RWPE1 (cell line): ENCODE measurements at places on chromosomes 7 and 10.

DNA sequence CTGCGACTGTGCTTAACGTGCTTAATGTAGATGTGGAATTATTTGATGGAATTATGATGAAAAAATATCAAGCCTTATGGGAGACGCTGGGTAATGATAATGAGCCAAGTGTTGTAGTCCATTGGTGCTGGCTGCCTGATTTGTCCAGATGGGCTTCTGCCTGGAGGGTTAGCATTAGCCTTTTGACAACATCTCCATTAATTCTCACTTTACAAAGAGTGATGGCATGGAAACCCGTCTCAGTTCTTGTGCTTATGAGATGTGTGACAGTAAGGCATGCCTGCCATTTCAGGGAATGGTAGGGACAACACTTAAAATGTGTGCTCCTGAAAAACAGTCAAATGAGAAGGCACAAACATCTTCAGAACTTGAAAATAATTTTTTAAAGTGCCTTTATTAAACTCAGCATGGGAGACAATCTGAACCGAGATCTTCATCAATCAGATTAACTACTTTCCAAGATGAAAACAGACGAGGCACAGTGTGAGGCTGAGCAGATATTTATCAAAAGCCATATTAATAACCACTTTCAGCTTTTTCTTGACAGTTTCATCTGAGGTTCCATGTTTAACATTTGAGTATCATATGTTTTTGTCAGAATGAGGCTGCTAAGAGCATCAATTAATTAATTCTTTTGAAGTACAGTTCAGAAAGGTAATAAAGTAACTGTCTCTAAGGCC, 473.1 kb downstream of the NXPH1 start:
- DNase-seq: no peak

DNA sequence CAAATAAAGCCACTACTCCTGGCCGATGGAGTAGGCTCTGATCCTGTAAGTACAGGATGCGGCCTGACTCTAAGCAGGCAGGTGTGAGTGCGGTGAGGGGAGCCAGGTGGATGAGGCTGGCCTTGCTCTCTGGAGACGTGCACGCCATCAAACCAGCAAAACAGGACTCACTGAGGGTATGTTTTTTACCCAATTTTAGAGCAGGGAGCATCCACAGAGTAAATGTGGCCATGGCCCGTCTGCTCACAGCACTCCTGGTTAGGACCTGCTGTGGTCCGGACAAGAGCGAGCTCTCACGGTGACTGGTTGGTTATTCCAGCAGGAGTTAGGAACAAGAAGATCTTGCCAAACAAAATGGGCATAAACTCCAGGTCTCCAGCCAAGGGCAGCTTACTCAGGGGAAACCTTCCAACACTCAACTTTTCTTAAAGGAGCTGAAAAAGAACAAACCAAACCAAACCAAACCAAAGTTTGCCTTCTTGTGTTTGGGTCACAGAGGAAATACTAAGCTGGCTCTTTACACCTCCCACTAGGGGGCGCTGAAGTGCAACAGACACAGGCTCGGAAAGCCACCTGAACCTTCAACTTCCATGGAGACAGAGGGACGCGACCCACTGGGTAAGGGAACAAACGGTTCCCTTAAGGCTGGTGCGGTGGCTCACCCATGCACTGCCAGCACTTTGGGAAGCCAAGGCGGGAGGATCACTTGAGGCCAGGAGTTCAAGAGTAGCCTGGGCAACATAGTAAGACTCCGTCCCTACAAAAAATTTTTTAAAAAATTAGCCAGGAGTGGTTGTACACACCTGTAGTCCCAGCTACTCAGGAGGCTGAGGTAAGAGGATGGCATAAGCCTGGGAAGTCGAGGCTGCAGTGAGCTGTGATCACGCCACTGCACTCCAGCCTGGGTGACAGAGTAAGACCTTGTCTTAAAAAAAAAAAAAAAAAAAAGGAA, 122.4 kb downstream of the CLEC2L start:
- peak; percentile 44 for DNase-seq

DNA sequence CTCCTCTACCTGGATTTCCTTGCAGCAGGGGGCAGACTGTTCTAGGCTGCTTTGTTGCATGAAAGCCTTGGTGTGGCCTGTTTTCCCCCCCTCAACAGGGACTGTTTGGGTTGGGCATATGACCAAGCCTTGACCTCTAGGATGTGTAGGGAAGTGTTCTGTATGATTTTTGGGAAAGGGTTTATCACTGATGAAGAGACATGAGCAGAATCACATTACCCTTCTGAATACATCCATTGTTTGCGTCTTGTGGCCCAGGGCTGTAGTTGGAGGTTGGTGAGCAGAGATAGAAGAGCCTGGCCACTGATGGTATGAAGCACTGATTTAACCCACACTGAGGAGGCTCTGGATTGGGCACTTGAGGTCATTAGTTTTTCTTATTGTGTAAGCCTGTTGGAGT, 26.6 kb downstream of the ZNF12 start:
- DNase-seq: no peak

DNA sequence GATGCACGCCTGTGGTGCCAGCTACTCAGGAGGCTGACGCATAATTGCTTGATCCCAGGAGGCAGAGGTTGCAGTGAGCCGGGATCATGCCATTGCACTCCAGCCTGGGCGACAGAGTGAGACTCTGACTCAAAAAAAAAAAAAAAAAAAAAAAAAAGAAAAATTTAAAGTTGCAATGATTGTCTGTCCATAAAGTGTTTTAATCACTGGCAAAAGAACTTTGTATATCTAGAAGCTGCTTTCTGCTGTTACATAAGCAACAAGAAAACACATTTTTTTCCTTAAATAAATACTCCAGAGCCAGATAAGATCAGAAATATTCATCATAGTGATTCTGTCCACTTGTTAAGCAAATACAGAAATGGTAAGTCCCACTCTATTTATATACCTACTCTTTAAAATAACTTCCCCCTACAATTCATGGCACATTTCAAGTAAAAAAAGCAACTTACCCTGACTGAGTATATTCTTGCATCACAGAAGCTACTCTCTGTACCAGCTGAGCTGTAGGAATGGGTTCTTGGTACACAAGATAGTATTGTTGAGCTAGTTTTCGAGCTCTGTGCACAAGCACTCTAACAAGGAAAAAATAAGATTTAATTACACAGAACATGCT, 7.6 kb downstream of the PSMA2 start:
- DNase-seq: no peak

GRCh38 chr7:18639711-18640110, 144.2 kb downstream of the HDAC9 start:
- no peak for DNase-seq

- no peak for DNase-seq
Observed at GRCh38 chr10:121618906-121619305, 20.7 kb upstream of the FGFR2 start.

DNA sequence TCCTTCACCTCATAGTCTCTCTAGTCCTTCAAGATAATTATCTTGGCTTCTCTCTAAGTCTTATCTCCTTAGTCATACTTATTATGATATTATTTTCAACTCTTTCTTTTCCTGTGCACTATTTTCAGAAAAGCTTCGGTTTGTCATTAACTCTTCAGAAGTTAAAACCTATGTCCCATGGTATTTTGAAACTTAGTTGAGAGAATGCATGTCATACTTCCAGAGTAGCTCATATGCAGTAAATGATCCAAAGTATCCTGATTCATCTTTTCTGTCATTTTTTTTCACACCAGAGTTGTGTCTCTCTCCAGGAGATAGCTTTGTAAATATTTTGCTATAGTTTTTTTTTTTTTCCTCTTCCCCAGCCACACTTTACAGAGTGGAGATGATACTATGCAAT, 1008.6 kb downstream of the NRG3 start:
- no peak for DNase-seq

DNA sequence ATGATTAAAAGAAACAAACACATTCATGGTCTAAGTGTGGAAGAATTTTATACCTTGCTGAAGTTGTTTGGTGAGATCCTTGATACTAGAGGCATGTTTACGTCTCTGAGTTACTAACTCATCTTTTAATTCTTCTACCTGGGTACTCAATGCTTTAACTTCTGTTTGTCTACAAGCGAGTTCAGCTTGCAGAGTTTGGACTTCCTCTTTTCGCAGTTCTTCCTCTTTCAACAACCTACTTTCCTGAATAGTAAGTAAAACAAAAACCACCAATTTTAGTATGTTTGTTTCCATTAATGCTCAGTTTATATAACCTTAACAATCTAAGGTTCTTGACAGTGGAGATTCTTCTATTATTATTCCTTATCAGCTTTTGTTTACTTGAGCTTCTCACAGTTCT, 42.9 kb downstream of the CCDC186 start:
- DNase-seq: no peak

GRCh38 chr7:81013083-81013817, 94.4 kb upstream of the SEMA3C start:
- DNase-seq: peak; percentile 80

DNA sequence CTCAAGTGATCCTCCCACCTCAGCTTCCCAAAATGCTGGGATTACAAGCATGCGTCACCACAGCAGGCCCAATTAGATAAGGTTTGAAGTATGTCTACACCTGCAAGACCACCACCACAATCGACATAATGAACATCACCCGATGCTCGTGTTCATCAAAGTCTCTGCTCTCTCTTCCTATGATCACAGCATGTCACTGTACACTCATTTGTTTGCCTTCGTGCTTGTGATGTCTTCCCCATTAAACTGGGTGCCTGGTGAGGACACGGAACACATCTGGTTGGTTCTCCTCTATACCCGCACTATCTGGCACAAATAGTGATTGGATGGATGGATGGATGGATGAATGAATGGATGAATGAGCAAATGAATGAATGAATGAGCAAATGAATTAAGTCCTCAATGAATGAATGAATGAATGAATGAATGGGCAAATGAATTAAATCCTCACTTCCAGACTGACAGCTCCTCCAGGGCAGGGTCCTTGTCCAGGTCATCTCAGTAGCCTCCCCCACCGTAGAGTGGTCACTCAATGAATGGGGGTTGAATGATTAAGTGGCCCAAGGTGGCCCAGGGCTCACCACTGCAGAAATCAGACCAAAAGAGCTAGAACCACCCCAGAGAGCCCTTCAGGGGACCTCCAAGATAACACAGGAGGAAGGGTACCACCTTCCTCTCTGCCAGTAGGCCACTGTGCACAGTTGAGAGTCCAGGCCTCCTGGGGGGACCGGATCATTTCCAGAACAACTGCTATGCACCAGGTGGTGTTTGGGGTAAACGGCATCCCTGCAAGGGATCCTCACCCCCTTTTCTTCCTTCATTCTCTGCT, 101.9 kb upstream of the TNRC18 start:
- no peak for DNase-seq

DNA sequence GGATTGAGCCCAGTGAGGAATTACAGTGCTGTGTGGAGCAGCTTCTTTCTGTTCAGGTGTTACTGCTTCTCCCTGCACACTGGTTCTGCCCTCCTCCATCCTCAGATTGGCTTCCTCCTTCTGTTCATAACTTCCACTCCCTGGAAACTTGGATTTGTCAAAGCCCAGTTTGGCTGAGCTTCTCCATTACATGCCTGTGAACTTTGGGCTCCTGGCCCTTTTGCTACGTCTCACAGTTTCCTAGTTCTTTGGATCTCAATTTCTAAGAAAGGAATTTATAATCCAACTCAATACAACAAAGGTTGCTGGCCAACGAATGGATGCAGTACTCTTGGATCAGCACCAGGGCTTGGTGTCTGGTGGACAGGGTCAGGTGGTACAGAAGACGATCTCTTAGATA, 318.1 kb downstream of the RPS24 start:
- no peak for DNase-seq

DNA sequence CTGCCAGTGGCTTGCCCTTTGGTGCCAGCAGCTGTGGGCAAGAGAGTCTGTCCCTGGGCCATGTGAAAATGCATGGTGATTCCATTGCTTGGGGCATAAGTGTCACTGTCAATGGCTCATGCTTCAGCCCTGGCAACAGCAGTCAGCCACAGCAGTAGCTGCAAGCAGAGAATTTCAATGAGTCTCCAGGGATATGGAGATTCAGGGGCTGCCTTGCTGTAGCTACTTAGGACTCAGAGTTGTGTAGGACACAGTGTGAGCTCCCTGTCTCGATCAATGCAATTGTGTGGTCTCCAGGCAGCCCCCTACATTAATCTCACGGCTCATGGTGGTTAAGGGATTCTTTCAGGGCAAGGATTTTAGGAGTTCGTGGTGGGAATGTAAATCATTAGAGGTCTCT, 126.3 kb upstream of the STARD3NL start:
- no peak for DNase-seq

- DNase-seq: no peak
Observed at GRCh38 chr7:137390076-137390475, 46.5 kb upstream of the PTN start.

GRCh38 chr7:34603711-34604444, 54.1 kb upstream of the NPSR1 start:
- DNase-seq: no peak

- DNase-seq: no peak
Observed at GRCh38 chr10:16119445-16119844, 259.1 kb upstream of the MINDY3 start.

GRCh38 chr7:221978-222715, 29.8 kb downstream of the FAM20C start:
- no peak for DNase-seq

- peak; percentile 52 for DNase-seq
Observed at GRCh38 chr7:65441010-65441409, 67.4 kb downstream of the ZNF92 start.

- no peak for DNase-seq
Observed at GRCh38 chr7:3011211-3011852, 32.3 kb downstream of the CARD11 start.

DNA sequence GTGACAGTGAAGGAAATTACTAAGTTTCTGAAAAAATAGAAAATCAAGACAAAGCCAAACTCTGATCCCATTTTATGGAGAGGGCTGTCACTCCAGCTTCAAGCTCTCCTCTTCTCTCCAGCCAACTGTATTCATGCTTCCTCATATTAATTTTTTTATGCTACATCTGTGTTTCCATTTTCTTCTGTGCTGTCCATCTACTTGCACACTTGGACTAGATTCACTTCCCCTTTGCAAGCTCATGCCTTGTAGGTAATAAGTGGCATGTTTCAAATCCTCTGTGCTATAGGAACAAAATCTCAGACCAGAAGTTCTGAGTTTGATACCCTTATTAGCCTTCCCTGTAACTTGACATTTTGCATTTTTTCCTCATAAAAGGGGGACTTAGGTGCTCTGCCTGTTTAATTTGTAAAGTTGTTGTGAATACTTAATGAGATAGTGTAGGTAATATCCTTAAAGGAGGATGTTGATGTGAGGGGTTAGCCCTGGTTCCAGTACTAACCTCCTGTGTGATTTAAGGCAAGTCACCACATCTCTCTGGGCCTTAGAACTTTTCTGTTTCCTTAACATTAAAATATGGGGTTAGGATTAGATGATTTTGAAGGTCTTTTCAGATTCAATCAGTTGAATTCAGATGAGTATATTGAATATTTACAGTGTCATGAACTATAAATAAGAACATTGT, 358.8 kb downstream of the BBS9 start:
- DNase-seq: no peak
